ENCODE measurements at places on chromosomes 1 and 21.
A peak's percentile ranks its signal among the peaks of the same experiment; 100 is the strongest.

GRCh38 chr1:177862916-177863315, 106.9 kb downstream of the SEC16B start:
- DNase-seq, result no peak

- peak; percentile 56 for DNase-seq
These were observed 40.4 kb downstream of the DAP3 start for GRCh38 chr1:155729031-155729898.

DNA sequence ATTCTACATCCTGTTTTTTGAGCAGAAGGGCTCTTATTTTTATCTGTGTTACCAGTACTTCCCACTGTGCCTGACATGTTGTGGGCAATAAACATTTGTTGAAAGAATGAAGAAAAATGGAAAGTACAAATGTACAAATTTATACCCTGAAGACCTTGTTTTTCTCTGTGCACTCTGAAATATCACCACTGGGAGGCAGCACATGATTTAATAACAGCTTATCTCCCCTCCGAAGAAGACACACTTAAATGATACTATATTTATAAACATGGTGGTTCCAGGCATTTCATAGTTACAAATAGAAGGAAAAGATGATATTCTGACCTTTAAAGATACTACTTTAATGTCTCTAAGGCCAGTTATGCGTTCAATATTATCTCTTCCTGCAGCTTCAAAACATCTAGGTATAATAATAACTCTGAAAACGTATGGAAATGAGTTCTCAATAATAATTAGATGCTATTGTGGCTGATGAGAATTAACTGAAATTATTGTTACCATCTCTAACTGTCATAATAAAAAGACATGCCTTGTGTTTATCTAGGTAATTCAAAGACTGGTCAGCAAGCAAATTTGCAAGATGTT, 12.8 kb downstream of the DYNLT5 start:
- DNase-seq, result peak; percentile 62

DNA sequence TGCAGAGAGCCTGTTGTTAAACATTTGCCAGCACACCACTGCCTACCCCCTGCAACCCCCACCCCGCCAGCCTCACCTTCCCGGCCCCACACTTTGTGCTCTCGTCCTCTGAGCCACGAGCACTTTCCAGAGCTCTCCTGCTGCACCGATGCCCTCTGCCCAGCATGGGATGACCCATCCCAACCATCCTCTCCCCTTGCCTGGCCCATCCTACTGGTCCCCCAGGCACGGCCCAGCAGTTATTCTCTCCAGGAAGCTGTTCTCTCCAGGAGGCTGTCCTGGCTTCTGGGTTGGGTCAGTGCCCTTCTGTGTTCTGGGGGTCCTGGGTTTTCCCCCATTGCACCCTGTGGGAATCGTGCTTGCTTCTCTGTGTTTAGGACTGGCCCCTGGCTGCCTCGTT, 60.1 kb upstream of the ABCG1 start:
- DNase-seq, result no peak

GRCh38 chr1:101237229-101237837, 514 bp downstream of the S1PR1 start:
- peak; percentile 67 for DNase-seq

DNA sequence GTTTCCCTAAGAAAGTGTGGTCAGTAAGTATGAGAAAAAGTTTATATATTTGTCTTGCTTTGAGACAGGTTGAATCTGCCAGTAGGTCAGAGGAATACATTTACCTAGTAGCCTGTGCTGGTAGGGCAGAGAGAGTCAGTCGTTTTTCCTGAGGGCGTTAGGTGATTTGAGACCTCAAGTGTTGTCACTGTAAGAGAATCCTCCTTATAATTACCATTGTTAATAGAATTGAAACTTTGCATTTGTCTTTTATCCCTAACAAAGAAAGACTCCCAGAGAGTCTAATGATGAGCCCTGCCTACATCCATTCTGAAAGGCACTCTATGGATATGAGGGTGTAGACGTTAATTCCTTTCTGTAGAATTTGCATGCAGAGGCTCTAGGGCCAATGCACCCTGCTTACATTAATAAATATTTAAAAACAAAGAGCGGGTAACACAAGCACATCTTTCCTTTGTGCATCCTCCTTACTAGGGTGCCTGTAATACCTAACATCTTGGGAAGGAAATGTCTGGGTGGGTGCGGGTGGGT, 16.4 kb downstream of the PBX1 start:
- DNase-seq, result no peak

- no peak for DNase-seq
These were observed 44.3 kb downstream of the CD34 start for GRCh38 chr1:207866471-207867135.

- no peak for DNase-seq
These were observed 8.1 kb upstream of the GREM2 start for GRCh38 chr1:240619906-240620621.

- DNase-seq, result no peak
These were observed 15.8 kb upstream of the SH2D2A start for GRCh38 chr1:156832434-156832833.

DNA sequence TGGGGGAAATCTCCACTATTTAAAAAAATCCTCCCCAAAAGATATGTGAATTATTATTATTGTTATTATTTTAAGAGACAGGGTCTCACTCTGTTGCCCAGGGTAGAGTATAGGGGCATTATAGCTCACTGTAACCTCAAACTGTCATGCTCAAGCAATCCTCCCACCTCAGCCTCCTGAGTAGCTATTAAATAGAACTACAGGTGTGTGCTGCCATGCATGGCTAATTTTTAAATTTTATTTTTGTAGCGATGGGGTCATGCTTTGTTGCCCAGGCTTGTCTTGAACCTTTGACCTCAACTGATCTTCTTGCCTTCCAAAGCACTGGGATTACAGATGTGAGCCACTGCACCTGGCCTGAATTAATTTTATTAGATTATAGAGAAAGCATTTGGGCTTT, 116.8 kb downstream of the RABGAP1L start:
- no peak for DNase-seq

- DNase-seq, result peak; percentile 93
These were observed 19.1 kb downstream of the OPTC start for GRCh38 chr1:203512848-203513584.

DNA sequence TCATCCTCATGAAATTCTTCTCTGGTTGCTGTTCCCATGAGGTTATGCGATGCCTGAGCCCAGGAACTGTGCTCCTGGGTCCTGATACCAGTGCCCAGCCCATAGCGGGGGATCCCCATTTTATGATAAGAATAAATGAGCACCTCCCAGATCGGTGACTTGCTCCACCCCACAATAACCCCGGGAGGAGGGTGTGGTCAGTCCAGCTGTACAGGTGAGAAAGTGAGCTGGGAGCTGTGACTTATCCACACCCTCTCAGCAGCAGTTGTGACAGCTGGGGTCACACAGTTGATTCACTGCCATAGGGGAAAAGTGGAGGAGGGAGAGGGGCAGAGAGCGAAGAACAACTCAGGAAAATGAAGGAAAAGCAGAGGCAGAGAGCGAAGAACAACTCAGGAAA, 33.4 kb downstream of the OR2G3 start:
- DNase-seq, result no peak

- DNase-seq, result no peak
These were observed 30.7 kb downstream of the RPAP2 start for GRCh38 chr1:92329347-92330129.

DNA sequence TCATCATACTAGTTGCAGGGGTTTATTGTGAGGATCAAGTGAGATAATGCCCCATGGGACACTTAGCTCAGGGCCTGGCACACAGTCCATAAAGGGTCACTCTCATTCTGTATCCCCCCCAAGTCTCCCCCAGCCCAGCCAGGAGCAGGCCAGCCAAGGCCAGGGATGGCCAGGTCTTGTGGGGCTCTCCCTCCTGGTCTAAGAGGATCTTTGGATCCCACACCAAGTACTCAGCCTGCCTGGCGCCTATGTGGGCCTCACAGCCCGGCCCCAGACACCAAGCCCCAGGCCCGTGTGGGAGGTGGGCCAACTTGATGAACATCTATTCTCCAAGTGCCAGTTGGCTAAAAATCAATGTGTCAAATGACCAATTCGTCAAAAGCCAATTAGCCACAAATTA, 117.8 kb downstream of the GLIS1 start:
- no peak for DNase-seq

- DNase-seq, result no peak
These were observed 47.7 kb downstream of the IL23R start for GRCh38 chr1:67213948-67214347.

DNA sequence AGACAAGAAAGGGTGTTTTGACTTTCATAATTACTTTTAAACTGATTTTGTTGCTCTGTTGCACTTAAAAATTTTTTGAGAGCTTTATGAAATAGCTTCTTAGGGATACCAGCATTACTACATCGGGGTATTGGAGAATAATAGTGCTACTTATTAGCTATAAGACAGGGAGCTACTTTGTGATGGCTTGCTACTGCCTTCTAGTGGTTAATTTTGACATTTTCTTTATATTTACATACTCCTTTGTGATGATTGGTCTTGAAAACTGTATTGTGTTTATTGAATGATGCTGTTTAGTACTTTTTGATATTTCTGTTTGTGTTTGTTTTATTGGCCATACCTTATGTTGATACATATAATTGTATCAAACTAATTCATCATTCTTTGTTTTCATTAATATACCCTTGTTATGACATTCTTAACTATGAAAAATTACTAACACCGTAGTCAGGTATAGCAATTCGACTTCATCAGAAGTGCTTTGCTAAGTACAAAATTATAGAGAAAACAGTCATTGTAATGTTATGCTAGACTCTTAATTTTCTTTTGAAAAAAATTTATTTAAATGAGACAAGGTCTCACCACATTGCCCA, 85.5 kb downstream of the CLIC4 start:
- DNase-seq, result peak; percentile 51

- no peak for DNase-seq
These were observed 114.4 kb downstream of the PRDM16 start for GRCh38 chr1:3183411-3183810.

GRCh38 chr1:57615956-57616355, 192.1 kb upstream of the DAB1 start:
- no peak for DNase-seq

DNA sequence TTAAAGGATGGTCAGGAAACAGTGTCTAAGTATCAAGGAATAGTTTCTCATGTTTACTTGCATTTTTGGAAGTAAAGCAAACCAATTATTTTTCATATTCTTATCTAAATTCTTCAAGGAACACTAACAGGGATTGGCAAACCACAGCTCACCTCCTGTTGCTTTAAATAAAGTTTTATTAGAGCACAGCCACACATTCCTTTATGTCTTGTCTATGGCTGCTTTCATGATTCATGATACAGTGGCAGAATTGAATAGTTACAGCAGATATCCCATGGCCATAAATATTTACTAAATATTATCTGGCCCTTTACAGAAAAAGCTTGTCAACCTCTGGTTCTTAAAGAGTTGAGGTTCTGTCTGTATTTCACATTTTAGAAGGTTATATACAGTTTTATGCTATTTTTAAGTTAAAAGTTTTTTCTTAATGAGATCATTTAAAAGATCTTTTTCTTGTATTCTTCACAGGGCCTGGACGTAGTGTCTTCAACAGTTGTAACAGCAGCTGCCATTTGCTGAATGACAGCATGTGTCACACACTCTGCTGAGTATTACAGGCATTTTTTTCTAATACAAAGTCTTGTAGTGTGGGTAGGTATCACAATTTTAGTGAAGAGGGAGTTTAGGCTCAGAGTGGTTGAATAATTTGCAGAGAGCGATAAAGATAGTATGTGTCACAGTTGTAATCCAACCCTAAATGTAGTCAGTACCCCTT, 2.6 kb downstream of the ZNF691 start:
- no peak for DNase-seq

GRCh38 chr1:153543736-153544135, 1.9 kb downstream of the S100A4 start:
- peak; percentile 24 for DNase-seq

DNA sequence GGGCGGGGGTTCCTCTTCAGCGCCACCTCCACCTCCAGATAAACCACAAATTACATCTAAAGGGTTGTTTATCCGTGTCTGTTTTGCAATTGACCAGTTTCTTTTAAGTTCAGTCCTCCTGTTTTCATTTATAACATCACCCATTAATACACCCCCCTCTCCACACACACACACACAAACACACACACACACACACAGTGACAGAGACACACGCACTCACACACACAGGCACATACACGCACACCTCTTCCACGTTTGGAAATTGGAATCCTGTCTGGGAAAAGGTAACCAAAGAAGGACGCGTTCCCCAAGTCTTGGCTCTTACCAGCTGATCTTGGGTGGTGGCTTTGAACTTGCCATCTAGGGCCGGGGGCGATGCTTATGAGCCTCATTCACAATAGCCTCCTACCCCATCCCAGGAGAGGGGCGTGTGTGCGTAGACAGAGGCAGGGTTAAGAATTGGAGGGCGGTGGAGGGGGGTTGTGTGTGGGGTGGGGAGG, 442 bp upstream of the CSMD2 start:
- DNase-seq, result no peak

GRCh38 chr1:157364612-157365011, 187.7 kb downstream of the FCRL5 start:
- DNase-seq, result no peak

GRCh38 chr21:37763298-37763697, 153.0 kb downstream of the KCNJ6 start:
- DNase-seq, result no peak

- no peak for DNase-seq
These were observed 85.2 kb upstream of the KCND3 start for GRCh38 chr1:112074711-112075110.

GRCh38 chr21:17370263-17370662, 142.6 kb upstream of the CXADR start:
- no peak for DNase-seq

GRCh38 chr1:181409981-181410380, 73.3 kb upstream of the CACNA1E start:
- DNase-seq, result no peak

- DNase-seq, result no peak
These were observed 1.8 kb downstream of the FNDC10 start for GRCh38 chr1:1598051-1598719.

GRCh38 chr1:1567891-1568291, 6.8 kb downstream of the SSU72 start:
- DNase-seq, result no peak

DNA sequence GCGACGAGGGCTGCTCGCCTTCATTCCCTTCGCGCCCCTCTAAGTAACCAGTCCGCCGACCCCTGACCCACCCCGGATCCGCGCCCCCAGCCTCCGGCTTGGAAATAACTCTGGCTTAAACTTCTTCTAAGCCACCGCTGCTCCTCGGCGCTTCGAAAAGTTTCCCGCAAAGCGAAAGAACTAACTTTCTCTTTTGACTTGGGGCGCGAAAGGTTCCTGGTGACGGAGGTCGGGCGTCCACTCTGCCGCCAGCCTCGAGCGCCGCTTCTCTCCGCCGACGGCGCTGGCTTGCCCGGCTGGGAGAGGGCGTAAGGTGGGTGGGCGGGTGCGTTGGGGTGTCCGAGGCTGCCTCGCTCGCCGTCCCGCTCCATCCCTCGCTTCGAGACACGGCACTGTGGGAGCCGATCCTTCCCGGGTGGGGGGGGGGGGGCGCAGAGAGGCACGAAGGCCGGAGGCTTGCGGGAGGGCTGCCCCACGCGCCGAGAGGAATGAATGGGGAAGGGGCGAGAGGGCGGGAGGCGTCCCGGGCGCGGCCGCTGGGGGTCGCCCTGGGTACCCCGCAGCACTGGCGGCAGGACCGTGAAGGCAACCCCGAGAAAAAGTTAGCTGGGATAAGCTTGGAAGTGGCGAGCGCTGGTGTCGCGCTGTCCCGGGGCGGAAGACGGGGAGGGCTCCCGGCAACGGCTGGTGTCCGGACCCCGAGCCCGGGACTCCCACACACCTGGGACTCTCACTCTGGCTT, 569 bp downstream of the ATF3 start:
- peak; percentile 65 for DNase-seq

Measured in GM03348 (cell line).